Activated naive CD4-positive, alpha-beta T cell treated with Interleukin-2 at 50 U/mL for 16 hours (primary cell): ENCODE measurements at places on chromosomes 3 and 15.
A peak's percentile ranks its signal among the peaks of the same experiment; 100 is the strongest.

- DNase-seq: no peak
Observed at GRCh38 chr15:94228611-94229010, 2.8 kb upstream of the MCTP2 start.

DNA sequence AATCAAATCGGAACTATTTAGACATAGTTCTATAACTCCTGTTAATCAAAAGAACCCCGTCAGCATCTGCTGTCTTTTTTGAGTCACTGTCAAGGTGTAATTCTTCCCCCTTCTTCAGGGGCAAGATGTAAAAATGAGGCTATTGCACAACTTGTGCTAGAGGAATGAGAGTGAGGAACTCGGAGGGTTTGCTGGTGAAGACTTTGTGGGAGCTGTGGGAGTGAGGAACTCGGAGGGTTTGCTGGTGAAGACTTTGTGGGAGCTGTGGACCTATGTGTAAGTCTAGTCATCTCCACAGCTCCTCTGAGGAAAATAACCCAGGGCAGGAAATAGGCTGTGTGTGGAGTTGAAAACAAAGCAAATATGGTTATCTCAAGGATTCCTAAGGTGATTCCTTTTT lies 2.5 kb upstream of the CERS3 start:
- DNase-seq: no peak

- no peak for DNase-seq
Observed at GRCh38 chr3:108106449-108106848, 15.6 kb upstream of the CD47 start.

- no peak for DNase-seq
Observed at GRCh38 chr3:16911916-16912315, 27.2 kb downstream of the PLCL2 start.

- no peak for DNase-seq
Observed at GRCh38 chr3:126149256-126149902, 31.0 kb downstream of the ALDH1L1 start.

GRCh38 chr3:136620436-136620835 lies 131.7 kb downstream of the STAG1 start:
- no peak for DNase-seq

DNA sequence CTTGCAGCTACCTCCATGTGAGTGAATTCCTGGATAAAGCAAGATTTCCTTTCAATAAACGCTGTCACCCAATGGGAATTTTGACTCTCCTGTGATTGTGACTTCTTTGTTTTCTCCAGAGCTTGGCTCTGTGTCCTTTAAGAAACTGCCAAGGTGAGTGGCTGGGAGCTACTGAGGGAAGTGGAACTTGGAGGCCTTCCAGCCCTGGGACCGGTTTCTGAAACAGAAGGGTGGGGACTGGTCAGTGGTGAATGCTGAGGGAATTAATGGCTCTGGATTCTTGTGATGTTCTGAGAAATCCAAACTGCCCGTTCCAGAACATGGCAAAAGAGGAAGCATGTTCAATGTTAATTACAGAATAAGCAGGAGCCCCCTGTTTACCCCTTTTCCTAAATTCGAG lies 41.1 kb upstream of the MYZAP start:
- no peak for DNase-seq

DNA sequence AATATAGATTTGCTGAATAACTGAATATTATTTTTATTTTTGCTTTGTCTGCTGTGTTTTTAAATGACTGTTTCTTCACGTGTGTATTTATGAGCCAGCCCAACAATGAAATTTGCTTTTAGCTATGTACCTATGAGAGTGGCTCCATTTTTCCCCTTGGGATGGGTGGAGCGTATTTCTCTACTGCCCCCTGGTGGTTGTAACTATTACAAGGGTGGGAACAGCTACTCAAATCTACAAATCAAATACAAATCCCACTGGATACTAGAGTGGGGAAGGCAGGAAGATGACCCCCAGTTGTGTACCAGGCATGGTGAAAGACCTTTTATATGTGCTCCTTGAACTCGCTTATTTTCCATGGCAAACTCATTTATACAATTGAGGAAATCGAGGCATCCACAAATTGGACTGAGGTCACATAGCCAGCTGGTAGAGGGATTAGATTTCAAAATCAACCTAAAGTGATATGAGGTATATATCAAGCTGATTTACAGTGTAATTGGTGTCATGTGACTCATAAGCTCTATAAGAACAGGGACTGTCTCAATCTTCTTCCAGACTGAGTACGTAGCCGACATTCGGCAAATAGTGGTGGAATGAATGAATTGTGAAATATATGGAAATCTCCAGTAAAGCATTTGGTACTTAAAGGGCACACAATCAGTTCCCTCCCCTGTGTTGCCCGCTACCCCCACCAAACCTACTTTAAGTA lies 69.5 kb upstream of the VEPH1 start:
- no peak for DNase-seq

DNA sequence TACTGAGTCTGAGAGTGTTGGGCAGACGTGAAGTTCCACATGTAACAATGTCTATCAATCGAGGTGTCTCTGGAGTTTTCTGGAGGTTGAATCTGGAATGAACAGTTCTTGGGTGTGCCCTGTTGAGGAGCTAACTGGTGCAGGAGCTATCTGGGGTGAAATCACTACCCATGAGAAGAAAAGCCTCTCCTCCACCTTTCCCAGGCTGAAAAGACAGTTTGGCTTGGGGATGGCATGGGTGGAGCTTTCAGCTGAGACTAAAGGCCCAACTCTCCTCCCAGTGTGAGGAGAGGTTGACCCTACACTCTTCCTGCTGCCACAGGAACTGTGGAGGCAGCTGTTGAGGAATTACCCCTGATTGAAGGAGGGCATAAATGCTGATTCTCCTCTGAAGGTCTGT lies 54.4 kb upstream of the LRRFIP2 start:
- DNase-seq: no peak

DNA sequence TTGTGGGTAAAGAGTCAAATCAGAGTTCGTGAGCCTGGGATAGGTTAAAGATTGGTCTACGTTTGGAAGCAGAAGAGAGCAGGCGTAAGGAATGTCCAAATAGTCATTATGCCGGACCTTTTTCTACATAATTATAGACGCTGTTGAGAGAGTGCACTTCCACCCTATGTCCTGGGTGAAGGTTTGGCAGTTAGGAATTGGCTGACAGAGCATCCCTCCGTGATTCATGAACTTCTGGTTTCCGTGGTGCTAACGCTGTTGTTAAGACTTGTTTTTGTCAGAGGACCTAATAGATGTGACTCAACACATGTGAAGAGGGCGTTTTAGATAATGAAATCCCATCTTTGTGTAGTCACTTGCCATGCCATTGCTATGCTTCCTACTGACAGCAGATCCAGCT lies 1.1 kb downstream of the EAF1 start:
- DNase-seq: peak; percentile 41

DNA sequence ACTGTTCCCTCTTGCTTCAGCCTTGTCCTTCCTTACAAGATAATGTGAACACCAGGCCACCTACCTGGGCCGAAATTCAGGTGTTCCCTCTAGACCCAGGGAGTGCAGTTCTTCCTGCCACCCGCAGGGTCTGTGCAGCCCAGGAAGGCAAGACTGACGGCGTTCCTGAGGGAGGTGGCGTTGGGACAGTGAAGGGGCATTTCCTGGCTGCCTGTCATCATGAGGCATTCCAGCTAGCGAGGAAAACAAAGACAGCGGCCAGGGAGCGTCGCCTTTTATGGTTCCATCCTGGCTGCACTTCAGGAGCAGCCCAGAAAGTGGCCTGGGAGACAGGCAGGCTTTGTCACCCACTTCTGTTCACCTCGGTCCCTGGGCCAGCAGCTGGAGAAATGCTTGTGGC lies 84.8 kb upstream of the WNT5A start:
- no peak for DNase-seq

GRCh38 chr3:63479661-63480035 lies 172.8 kb upstream of the SNTN start:
- DNase-seq: no peak

DNA sequence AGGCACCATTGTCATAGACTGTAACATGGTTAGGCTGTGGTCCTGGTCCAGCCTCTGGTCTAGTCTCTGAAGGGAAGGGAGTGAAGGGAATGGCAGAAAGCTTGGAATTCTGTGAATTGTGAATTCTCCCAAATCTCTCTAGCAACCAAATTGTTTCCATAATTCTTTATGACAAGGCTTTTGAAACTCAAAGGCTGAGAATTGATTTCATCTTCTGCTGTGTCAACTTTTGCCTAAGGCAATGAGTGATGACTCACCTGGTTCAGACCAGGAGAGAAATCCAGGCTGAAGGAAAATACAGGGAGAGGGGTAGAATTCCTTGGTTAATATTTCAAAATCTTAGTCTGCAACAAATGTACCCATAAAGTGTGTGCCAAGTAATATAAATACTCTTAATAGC lies 82.6 kb upstream of the ADPGK start:
- DNase-seq: no peak

GRCh38 chr3:188446766-188447165 lies 292.8 kb downstream of the LPP start:
- no peak for DNase-seq

- DNase-seq: no peak
Observed at GRCh38 chr15:97944724-97945123, 15.8 kb upstream of the ARRDC4 start.

GRCh38 chr15:83284559-83285283 lies at the start of gene BNC1:
TSS of gene BNC1 (minus strand) at chr15:83284664. CDS start at chr15:83284628, 36 bp downstream.
- DNase-seq: no peak

DNA sequence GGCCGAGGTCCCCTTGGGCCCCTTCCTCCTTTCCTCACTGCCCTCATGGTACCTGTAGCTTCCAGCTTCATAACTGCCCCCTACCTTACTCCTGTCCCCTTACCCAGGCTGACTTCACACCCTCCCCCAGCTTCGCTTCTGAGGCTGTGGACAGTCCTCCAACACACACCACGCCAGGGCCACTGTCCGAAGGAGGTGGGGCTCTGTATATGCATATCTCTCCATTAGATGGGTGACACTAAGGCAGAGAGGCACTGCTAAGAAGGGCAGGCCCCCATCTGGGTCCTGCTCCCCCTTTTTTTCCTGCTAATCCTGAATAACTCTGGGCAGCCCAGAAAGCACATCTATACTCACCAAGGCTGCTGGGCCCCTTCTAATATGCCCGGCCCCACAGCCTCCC lies 1.0 kb upstream of the COL7A1 start:
- no peak for DNase-seq

DNA sequence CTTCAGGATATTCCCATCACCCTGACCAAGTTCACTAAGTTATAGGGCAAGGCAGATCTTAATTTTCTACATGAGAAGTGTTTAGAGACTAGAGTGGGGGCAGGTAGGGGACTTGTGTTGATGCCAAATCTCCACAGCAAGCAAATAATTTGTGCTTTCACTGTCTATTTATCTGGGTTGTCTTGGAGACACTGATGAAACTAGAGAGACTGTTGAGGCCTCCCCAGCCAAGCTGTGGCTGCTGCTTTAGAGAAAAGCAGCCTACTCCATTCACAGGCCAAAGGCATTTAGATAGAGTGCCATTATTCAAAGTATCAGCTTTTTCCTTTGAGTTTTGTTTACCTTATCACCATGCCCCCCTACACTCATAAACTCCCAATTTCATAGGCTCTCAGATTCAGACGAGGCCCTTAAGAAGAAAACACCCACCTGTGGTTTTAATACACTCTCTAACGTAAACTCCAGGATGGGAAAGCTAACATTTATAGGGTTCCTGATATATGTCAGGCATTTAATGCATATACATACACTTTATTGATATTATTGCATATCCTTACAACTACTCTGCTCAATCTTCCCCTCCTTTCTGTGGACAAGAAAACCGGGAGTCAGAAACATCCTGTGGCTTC lies 130.4 kb upstream of the FOXB1 start:
- DNase-seq: no peak

DNA sequence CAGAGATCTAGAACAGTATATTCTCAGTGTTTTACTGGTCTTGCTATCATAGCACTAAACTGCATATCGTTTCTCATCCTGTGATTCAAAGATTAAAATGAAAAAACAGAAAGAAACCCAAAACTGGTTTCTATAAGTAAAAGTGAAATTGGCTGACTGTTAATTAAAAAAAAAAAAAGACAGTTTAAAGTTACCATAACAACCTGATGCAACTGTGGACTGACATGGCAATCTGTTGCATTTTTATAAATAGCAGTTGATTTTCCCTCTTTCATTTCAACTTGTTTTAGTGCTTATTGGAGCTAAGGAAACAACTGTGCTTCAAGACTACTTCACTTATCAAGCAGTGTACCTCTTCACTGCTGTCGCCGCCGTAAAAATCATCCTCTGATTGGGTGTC lies 186.6 kb downstream of the CFAP20DC start:
- no peak for DNase-seq

DNA sequence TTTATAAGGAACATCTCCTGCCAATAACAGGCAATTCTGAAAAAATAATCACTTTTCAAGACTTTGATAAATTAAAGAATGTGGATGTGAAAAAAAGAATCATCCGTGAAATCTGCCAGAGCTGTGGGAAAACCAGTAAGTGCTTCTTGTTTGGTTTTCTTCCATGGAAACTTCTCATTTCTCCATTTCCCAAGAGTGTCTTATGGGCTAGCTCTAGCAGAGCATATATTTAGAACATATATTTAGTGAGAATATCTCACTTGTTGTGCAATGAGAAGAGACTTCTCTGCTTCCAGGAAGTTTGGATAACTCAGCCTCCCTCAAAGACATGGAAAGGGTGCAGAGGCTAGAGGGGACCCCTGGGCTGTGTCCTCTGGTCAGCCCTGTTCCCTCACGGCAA lies 49.9 kb downstream of the COL6A5 start:
- no peak for DNase-seq

- DNase-seq: no peak
Observed at GRCh38 chr3:184791171-184791570, 20.8 kb upstream of the VPS8 start.

DNA sequence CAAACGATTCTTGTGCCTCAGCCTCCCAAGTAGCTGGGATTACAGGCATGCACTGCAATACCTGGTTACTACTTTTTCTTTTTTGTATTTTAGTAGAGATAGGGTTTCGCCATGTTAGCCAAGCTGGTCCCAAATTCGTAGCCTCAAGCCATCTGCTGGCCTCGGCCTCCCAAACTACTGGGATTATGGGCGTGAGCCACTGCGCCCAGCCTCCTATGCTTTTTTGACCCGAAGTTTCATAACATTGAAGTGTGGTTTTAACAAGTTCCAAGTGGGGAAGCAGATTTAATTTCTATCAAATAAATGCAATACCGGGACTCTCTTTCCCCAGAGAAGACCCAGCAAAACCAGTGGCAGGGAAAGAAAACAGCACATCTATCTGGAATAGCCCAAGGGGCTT lies 13.7 kb downstream of the SH3BP5 start:
- DNase-seq: no peak
